ENCODE measurements at places on chromosomes 16 and 17. TPM values are rescaled to one million over a fixed set of nuclear protein-coding genes. Genes with fewer than 3 reads are reported as not detected.

The MPV17L gene
- total RNA-seq: not detected

The IRF8 gene
- total RNA-seq: 323 TPM

The SCIMP gene
- total RNA-seq: not detected

The CSH1 gene
- not detected for total RNA-seq

The ICAM2 gene
- total RNA-seq: 41.9 TPM

The KRT36 gene
- total RNA-seq: not detected

The SMIM36 gene
- total RNA-seq: not detected

The RNF227 gene
- 3.1 TPM for total RNA-seq

The RNF43 gene
- total RNA-seq: 0.38 TPM

Data from activated naive CD4-positive, alpha-beta T cell treated with anti-CD3 and anti-CD28 coated beads for 36 hours (primary cell).